Neural crest cell (in vitro differentiated cells): ENCODE measurements at places on chromosomes 3 and 15. TPM values are rescaled to one million over a fixed set of nuclear protein-coding genes. Genes with fewer than 3 reads are reported as not detected.

The HYKK gene
- 0.86 and 1.5 TPM in 2 replicates for total RNA-seq

DNA sequence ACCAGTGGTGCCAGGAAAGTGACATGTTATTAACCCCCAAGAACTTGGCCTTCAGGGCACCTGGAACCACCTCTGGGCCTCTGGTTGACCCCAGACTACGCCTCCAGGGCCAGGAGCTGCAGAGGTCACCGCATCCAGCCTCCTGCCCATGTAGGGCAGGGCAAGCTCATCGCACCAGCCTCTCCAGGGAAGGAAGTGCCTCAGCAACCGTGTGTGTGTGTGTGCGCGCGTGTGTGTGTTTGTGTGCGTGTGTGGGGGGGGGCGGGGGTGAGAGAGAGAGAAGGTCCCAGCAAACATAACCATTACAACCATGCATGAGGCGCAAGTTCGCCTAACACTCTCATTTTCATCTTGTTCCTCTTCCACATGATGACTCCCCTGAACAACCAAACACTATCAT lies 31.8 kb downstream of the RAB6B start:
- no peak for DNase-seq

DNA sequence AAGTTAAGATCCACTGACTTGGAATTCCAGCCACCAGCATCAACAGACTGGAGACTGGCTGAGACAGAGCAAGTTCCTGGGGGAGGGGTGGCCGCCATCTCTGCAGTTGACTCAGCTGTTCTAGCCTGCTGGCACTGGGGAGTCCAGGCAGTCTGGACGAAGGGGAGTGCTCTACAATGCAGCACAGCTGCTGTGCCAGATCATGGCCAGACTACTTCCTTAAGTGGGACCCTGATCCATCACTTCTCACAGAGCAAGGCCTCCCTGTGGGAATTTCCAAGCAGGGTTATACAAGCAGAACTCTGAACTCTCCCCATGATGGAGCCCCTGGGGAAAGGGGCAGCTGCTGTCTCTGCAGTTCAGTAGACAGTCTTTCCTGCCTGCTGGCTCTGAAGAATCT lies 35.2 kb downstream of the PYGO1 start:
- no peak for DNase-seq

GRCh38 chr3:132368962-132369361 lies 48.3 kb upstream of the DNAJC13 start:
- no peak for DNase-seq

DNA sequence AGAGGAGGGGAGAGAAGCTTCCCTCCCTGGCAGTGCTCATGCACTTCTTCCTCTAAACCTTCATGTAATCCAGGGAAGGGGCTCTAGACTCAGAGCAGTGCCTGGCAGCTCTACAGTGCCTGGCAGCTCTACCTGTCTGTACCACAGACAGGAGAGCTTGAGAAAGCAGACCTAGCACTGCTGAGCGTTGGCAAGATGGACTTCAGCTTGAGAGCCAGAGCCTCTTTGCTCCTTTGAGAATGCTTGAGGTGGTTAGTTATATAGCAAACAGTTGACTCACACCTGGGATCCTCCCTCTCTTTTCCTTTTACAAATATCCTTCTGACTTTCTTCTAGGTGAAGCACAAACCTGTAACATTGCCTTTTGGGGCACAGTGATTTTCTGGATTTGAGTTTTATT lies 20.9 kb downstream of the FBXO22 start:
- no peak for DNase-seq

DNA sequence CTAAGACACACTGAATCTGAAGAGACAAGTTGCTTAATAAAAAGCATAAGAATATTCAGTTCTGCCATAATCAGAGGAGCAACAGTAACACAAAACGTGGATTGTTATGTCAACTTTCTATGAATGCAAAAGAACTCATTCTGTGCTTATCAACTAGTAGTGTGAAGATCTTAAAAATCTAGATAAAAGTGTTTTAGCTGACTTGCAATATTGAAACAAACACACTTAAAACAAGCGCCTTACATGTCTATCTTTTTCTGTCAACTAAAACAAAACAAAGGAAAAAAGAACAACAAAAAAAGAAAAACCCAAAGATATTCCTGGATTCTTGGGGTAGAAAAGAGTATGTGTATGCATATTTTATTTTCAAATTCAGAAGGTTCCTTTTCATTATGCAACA lies 37.7 kb downstream of the TASOR start:
- DNase-seq: no peak

GRCh38 chr3:46690798-46691197 lies 2.7 kb downstream of the ALS2CL start:
- no peak for DNase-seq

- DNase-seq: no peak
These were observed 1.3 kb upstream of the TNIK start for GRCh38 chr3:171461525-171461917.

GRCh38 chr3:47385007-47385406 lies 4.2 kb downstream of the PTPN23 start:
- DNase-seq: no peak

DNA sequence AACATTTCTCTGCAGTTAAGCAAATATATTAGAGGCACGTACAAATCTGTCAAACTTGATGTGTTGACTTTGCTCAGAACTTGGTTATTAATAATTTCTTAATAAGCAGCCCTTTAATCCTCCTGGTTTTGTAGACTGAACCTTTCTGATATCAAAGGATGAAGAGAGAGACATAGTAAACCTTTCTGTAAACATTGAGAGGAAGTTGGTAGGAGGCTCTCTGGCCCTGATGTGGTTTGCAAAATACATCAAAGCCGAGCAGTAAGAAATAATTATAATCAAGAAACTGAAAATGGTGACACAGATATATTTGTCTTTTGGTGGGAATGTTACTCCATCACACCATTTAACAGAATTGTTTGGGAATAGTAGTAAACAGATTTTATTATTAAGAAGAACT lies 111.9 kb downstream of the OXSM start:
- DNase-seq: no peak

GRCh38 chr3:52775877-52776276 lies 1.5 kb upstream of the ITIH1 start:
- DNase-seq: no peak

- no peak for DNase-seq
These were observed 6.1 kb downstream of the ZBTB47 start for GRCh38 chr3:42659451-42660130.
